ENCODE measurements at places on chromosomes 6 and 20.
A peak's percentile ranks its signal among the peaks of the same experiment; 100 is the strongest.

- no peak for DNase-seq
Measured at GRCh38 chr20:48824830-48825565, 2.8 kb downstream of the PREX1 start.

GRCh38 chr6:39178235-39178634 lies 51.0 kb downstream of the KCNK5 start:
- no peak for DNase-seq

GRCh38 chr6:25448965-25449538 lies 169.9 kb downstream of the CARMIL1 start:
- no peak for DNase-seq

GRCh38 chr20:50475681-50476292 lies 34.4 kb upstream of the PTPN1 start:
- DNase-seq = peak; percentile 42

DNA sequence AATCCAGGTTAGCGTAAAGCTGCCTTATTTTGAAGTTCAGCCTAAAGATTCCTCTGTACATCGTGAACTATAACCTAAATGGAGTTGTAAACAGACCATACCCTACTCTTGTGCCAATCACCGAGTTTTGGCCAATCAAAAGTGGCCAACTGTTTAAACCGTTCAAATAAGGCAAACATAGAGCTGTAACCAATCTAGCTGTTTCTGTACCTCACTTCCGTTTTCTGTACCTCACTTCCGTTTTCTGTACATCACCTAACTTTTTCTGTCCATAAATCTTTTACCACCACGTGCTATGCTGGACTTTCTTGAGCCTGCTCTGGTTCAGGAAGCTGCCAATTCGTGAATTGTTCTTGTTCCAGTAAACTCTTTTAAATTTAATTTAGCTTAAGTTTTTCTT lies 39.7 kb downstream of the LBP start:
- DNase-seq = no peak

DNA sequence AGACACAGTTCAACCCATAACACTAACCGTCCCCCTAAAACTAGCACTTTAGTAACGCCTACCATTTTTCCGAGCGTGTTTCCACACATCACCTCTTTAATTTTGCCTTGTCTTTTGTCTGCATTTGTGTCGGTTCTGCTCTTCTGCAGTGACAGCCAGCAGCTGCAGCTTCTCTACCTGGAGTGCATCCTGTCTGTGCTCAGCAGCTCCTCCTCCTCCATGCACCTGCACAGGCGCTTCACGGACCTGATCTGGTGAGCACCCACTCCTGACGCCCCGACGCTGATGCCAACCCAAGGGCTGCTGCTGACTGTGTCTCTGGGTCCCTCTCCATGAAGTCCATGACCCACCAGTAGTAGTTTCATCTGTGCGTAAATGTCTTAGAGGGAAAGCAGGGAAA lies 35.4 kb upstream of the PBOV1 start:
- no peak for DNase-seq

GRCh38 chr20:16647875-16648597 lies 74.8 kb upstream of the KIF16B start:
- DNase-seq = no peak

GRCh38 chr6:1616701-1617463 lies 7.2 kb downstream of the FOXC1 start:
- DNase-seq = no peak

- no peak for DNase-seq
Measured at GRCh38 chr6:130907687-130908086, 80.5 kb downstream of the SMLR1 start.

- DNase-seq = no peak
Measured at GRCh38 chr6:12348530-12349511, 58.7 kb downstream of the EDN1 start.

DNA sequence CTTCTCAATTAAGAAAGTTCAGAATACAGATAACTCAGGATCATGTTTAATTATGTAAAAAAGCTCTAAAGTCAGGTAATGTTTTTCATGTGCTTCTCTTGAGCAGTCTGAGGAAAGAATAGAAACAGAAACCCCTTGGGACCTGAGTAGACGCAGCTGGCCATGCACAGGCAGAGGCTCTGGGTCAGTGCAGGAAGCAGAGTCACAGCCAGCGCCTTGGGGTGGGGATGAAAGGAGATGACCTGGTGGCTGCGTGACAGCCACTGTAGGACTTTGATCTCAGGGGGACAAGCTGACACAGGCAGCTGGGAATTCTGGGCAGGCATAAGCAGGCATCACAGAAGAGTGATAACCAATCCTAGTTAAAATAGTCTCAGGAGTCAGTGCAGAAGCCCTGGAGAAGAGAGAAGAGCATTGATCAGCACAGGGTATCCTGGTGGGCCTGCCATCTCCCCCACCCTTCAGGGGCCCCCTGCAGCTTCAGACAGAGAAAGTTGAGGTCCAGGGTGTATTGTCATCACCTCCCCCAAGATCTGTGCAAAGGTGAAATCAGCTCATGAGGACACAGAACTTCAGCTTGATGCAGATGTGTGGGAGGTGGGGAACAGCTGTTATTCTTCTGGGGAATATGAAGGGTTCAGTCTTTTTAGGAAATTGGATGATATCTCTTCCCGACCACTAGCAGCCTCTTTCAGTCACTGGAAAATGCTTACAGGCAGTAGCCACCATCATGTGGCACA lies 6.4 kb downstream of the HLA-DQB1 start:
- DNase-seq = no peak

GRCh38 chr6:110738899-110739365 lies 76.3 kb downstream of the CDK19 start:
- no peak for DNase-seq

DNA sequence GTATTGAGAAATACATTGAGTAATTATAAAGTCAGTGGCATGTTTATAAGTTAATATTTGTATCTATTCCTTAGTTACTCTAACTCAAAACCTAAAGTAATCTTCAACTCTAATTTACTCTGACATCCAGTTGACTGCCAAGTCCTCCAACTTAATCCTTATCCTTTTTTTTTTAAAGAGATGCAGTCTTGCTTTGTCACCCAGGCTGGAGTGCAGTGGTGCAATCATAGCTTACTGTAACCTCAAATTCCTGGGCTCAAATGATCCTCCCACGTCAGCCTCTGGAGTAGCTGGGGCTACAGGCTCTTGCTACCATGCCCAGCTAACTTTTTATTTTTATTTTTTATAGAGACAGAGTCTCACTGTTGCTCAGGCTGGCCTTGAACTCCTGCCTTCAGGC lies 24.4 kb downstream of the PTPN1 start:
- DNase-seq = no peak

- no peak for DNase-seq
Measured at GRCh38 chr6:108746366-108746765, 101.9 kb upstream of the ARMC2 start.

- peak; percentile 35 for DNase-seq
Measured at GRCh38 chr6:33161354-33162331, 30.6 kb downstream of the COL11A2 start.

GRCh38 chr6:7500752-7501282 lies 40.7 kb upstream of the DSP start:
- no peak for DNase-seq

DNA sequence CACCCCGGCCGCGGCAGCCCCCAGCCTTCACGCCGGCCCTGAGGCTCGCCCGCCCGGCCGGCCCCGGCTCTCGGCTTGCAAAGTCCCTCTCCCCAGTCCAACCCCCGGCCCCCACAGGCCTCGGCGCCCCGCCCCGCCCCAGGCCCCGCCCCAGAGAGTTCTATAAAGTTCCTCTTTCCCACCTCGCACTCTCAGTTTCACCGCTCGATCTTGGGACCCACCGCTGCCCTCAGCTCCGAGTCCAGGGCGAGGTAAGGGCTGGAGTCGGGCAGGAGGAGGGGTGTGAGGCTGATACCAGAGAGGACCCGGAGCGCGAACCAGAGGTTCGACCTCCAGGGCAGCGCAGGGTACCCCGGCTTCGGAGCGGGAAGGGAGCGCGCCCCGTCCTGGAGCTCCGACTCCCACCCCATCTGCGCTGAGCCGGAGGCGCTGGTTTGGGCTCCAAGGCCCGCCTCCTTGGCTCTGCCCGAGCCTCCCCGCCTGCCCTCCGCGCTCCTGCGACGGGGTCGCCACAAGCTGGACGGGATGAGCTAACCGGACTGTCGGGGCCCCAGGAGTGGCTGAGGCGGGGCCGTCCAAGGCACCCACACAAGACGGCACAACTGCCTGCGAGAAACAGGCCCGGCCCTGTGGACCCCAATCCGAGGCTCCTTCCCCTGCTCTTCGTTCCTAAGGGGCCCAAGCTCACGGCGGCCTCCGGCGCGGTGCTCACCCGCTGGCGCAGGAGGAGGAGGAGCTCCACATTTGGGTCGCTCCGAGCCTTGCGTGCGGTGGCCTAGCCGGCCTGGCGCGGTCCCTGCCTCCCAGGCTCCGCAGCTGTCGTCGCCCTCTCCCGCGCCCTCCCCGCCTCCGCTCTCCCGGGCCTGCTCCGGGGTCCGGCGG lies at the start of gene IRF4:
TSS of gene IRF4 (plus strand) at position 194 of the 882 bp plus-strand sequence. CDS start 1,401 bp downstream, outside the sequence.
- DNase-seq = no peak

DNA sequence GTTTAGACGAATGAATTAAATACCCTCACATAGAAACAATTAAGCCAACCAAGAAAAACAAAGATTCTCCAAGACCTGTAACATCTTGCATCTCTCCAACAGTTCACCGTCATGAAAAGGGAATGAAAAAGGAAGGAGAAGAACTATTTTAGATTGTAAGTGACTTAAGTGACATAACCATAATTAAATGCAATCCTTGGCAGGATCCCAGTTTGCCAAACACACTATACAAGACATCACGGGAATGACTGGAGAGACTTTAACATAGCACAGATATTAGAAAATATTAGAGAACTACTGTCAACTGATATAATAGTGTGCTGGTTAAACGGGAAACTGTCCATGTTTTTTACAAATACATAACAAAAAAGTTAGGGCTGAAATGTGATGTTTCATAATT lies 22.2 kb downstream of the EPB41L2 start:
- no peak for DNase-seq

GRCh38 chr20:4252005-4252404 lies 236.6 kb upstream of the RNF24 start:
- no peak for DNase-seq

- DNase-seq = no peak
Measured at GRCh38 chr20:24978513-24978912, 14.0 kb downstream of the APMAP start.

DNA sequence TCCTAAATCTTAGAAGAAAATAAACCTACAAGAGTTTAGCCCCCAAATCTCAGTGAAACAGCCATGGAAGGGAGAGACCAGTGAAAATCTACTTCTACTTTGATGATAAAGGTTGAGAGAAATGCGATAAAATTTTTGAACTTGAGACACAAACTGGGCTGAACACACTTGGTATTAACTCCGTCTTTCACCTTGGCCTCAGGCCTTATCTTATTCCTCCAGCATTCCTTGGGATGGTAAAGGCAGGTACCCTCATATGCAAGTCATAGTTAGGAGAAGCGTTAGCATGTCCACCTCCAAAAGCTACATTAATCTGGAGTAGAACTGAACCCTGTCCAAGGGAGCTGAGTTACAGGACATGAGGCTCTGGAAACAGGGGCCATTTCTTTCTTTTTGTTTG lies 1.2 kb upstream of the SPTLC3 start:
- no peak for DNase-seq

- DNase-seq = no peak
Measured at GRCh38 chr6:12369781-12370262, 79.7 kb downstream of the EDN1 start.

- no peak for DNase-seq
Measured at GRCh38 chr6:12968290-12968689, 251.7 kb downstream of the PHACTR1 start.

GRCh38 chr6:108254433-108255410 lies 6.1 kb downstream of the SNX3 start:
- no peak for DNase-seq

GRCh38 chr6:9248133-9248532 lies 812.8 kb upstream of the SLC35B3 start:
- no peak for DNase-seq

Data from NCI-H146 (cell line).